ENCODE measurements at places on chromosomes 2 and 18.

DNA sequence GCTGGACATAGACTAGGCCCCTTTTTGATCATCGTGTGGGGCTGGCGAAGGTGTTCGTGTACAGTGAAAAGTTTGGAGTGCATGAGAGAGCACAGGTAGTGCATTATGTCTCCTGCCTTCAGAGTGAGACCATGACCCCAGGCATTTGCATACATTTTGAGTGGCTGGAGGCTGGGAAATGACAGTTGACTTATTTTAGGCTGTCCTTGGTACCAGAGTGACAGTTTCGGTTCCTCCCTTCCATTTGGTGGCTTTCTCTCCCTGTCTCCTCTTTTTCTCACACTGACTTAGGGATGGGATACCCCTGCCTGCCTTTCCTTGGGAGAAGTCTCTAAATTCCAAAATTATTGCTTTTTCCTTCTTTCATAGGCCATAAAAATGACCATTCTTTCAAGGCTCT, 20.1 kb downstream of the SERPINB12 start:
- DNase-seq = no peak

GRCh38 chr2:201942531-201942930, 91.1 kb upstream of the FZD7 start:
- no peak for DNase-seq

- DNase-seq = no peak
These were observed 45.9 kb downstream of the PNO1 start for GRCh38 chr2:68203587-68203986.

DNA sequence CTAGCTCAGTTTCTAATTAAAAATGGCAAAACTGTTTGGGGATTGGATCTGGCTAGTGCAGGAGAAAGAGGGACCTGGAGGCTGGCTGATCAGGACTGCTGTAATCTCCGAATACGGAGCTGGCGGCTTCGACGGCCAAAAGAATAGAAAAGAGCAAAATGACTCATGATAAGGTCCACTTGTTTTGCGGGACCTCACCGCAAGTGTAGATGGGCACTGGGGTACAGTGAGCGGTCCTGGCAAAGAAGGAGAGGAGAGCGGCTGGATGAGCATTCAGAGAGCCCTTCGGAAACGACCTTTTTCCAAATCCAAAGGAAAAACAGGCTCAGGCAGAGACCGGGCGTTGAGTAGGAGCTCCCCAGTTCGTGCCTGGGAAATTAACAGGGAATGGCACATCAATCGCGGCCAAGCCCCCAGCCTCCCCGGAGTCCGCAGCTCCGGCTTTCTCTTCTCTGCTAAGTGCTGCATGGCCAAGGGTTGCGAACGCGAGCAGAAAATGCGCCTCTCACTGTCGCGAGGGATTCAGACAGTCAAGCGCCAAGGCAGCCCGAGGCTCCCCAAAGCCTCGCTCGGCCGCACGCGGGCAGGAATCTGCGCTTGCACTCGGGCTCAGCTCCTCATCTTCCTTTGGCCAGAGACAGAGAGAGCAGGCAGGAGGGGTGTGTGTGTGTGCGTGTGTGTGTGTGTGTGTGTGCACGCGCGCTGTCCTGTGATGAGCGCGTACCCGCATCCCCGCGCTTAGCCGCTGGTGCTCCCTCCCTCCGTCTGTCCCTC, 1.8 kb downstream of the DCC start:
- no peak for DNase-seq

DNA sequence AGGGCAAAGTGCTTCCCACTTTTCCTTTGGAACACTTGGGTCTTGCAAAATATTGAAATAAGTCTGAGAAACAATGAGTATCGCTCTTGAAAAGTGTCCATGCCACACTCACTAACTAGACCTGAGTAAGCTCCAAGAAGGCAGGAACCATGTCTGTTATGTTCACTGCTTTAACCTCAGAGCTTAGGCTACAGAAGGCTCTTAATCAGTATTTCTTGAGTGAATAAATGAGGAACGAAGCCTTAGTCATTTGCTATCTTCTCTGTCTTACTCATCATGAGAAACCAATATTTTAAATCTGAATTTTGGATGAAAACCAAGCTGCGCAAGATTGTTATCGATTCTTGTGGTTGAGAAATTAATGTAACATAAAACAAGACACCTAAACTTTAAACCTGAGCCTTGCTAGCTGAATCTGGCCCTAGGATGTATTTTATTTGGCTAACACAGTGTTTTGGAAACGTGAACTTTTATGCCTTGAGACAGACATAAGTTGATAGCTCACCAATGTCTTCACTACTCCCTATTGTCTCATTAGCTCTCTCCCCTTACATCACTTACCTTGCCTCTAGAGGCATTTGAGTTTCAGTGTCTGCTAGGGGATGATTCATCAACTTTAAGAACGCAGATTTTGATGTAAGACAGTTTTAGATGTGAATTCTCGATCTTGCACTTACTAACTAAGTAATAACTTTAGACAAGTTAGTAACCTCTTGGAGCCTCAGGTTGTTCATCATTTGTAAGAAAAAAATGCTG, 392.8 kb upstream of the MEIS1 start:
- DNase-seq = no peak

- no peak for DNase-seq
These were observed 405.2 kb downstream of the NCKAP5 start for GRCh38 chr2:133163111-133163510.

DNA sequence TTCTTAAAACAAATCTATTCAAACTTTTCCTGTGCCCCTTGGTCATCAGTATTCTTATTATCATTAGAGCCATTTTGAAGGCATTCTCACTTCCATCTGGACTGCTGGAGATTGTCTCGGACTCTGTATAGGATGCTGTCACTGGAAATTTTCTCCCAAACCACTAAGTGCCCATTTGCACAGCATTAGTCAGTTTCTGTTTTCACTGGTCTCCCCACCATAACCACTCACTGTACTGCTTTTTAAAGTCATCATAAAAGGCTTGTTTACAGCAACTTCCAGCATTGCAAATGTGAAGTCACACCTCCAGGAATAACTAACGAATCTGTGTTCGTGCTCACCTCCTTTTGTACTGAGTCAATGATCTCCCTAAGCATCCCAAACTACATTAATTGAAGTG, 150.9 kb upstream of the SERTAD2 start:
- no peak for DNase-seq

All from stimulated activated CD8-positive, alpha-beta memory T cell treated with anti-CD3 and anti-CD28 coated beads, Interleukin-7, amount 100 ng/mL, for 1 hour (primary cell).